ENCODE measurements at places on chromosomes 3 and 15. TPM values are rescaled to one million over a fixed set of nuclear protein-coding genes. Genes with fewer than 3 reads are reported as not detected.

MAP2K5 gene
- 8.0 TPM for total RNA-seq

IL17RD gene
- 28.7 TPM for total RNA-seq

CAV3 gene
- not detected for total RNA-seq

ARPP19 gene
- total RNA-seq: 155 TPM

VWA5B2 gene
- total RNA-seq: not detected

GREM1 gene
- 68.4 TPM for total RNA-seq

TM6SF1 gene
- 17.4 TPM for total RNA-seq

SPINK8 gene
- not detected for total RNA-seq

SETD5 gene
- 49.1 TPM for total RNA-seq

GNAT1 gene
- not detected for total RNA-seq

SUCNR1 gene
- total RNA-seq: 0.07 TPM

CHRNA7 gene
- 4.8 TPM for total RNA-seq

DNA sequence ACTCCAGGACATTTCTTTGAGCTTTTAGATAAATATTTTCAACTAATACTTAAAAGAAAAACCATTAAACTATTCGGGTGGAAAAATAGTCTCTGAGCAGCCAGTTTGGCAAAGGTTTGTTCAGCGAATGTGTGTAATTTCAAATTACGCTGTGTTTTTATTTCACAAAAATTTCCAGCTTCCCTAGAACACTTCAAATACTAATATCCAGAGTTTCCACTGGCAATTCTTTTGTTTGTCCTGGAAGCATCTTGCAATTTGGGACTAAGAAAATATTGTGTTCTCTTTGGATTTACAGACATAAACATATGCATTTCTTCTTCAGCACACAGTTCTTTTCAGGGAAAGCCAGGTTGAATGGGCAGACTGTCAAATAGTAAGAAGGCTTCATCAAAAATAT, 61.9 kb downstream of the MDFIC2 start:
- no peak for DNase-seq

DNA sequence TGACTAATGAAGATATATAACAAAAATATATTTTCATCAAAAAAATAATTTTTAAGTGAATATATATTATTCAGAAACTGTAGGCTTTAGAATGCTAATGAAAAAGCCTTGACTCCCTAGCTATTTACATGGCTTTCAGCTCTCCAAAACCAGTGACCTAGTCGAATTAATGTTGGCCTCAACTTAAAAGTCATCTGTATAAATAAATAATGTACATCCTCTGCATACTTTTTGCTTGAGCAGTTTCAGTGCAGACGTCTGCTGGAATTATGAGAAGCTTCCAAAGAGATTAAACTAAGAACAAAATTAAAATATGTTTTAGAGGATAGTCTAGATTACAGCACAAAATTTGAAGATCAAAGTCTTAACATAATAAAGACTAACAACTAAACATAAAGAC, 520.4 kb upstream of the ALCAM start:
- DNase-seq: no peak

- DNase-seq: no peak
Measured at GRCh38 chr3:37810848-37811247, 50.8 kb upstream of the CTDSPL start.

GRCh38 chr3:175383813-175384212, 524.7 kb downstream of the NAALADL2 start:
- no peak for DNase-seq

DNA sequence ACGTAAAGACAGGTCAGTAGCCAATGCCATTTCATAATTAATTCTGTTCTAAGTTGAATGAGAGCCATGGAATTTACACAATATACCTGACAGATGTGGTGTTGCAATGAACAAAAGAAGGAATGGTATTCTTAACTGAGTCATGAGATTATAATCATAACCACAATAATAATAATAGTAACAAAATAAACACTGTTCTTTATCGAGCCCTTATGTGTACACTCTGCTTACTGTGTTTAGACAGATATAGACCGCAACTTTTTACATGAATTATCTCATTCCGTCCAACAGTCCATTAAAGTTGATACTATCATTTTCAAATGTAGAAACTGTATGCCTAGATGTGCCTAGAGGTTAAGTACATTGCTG, 28.2 kb upstream of the SCAANT1 start:
- no peak for DNase-seq
